ENCODE measurements at places on chromosomes 2 and 18. TPM values are rescaled to one million over a fixed set of nuclear protein-coding genes. Genes with fewer than 3 reads are reported as not detected.

The SLC9A4 gene
- total RNA-seq = under 0.01 TPM

The PDK1 gene
- total RNA-seq = 10.6 TPM

The RGPD4 gene
- not detected for total RNA-seq

The CNTNAP5 gene
- 30.6 TPM for total RNA-seq

The CD28 gene
- 1.2 TPM for total RNA-seq

The MEIS1 gene
- 39.5 TPM for total RNA-seq

The CD8B gene
- not detected for total RNA-seq

The DOK6 gene
- total RNA-seq = 68.1 TPM

The BMP10 gene
- not detected for total RNA-seq

The MYO5B gene
- 9.8 TPM for total RNA-seq

The STPG4 gene
- 0.41 TPM for total RNA-seq

The APCDD1 gene
- total RNA-seq = 10.6 TPM

The ALKAL2 gene
- 2.0 TPM for total RNA-seq

The HJURP gene
- total RNA-seq = 2.0 TPM

The FAP gene
- total RNA-seq = 2.4 TPM

The REG1A gene
- not detected for total RNA-seq

The GPR45 gene
- total RNA-seq = 0.82 TPM

DNA sequence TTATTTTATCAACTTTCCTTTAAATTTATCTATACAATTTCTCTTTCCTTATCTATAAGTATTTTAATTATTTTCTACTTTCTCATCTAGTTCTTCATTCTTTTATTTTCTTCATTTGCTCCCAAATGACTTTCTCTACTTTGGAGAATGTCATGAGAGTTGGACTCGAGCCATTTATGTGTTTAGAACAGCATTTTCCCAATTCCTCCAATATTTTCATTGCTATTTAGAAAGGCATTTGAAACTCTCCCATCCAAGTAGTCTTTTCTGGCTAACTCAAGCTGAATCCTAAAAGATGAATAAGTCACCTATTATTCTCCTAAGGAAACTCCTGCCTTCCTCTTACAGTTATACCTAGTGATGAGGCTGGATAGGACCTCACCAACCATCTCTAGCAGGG is 15.8 kb upstream of the FEZ2 start:
- no peak for DNase-seq

DNA sequence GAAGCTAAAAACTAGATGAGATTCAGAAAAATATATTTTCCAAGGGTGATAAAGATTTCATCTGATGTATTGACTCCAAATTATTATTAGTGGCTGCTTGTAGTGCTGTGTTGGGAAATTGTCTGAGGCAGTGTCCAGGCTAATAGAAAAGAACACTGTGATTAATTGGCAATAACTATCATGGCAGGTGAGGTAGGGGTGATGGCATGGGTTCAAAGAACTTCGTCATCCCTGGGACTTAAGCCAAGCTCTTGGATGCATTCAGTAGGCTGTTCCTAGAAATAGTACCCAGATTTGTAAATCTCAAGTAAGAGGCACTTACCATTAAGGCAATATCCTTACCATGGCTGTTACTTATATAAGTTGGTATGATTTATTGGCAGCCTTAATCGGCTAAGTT is 13.2 kb upstream of the RAPGEF4 start:
- no peak for DNase-seq

GRCh38 chr2:201915446-201915845 is 109.1 kb downstream of the CDK15 start:
- DNase-seq = no peak

- no peak for DNase-seq
Measured at GRCh38 chr2:152820048-152820447, 101.6 kb downstream of the ARL6IP6 start.

DNA sequence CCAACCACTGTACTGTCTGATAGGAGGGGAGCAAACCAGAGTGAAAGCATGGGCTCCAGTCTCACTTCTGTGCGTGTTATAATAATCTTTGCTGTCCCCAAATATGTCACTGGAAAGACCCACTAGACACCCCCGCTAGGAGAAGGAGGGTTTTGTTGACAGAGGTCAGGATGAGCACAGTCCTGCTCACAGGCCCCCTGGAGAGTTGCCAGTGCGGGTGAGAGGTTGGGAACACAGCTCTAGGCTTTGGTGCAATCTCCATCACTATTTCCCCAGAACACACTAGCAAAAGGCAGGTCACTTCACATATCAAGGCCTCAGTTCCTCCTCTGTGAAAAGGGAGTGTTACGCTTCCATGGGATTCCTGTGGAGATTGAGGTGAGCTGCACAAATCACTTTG is 9.7 kb downstream of the XDH start:
- no peak for DNase-seq

- no peak for DNase-seq
Measured at GRCh38 chr18:76708071-76708721, 114.2 kb upstream of the ZNF236 start.

DNA sequence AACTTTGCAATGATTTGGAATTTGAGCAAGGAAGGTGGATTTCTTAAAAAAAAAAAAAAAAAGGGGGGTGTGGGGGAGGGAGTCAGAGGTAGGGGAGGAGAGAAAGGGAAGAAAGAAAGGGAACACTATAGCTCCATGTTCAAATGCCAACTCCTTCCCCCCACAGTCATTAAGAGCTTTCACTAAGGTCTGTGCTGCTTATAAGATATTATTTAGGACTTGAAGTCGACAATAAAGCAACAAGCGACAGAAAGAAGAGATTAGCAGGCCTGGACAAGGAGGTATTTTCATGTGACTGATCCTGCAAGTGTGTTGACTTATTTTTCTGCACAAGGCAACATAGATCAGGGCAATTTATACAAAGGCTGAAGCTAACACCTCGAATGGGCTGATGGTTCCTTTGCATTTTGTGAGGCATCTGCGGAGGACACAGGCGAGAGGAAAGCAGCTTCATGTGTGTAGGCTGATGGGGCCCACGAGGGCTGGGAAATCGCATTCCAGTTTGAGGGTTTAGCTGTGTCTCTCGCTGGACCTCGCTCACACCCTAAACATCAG is 382.0 kb downstream of the SOX11 start:
- no peak for DNase-seq

- DNase-seq = no peak
Measured at GRCh38 chr2:9002637-9003365, 683 bp downstream of the MBOAT2 start.

- no peak for DNase-seq
Measured at GRCh38 chr2:11683966-11684365, 14.0 kb upstream of the NTSR2 start.

DNA sequence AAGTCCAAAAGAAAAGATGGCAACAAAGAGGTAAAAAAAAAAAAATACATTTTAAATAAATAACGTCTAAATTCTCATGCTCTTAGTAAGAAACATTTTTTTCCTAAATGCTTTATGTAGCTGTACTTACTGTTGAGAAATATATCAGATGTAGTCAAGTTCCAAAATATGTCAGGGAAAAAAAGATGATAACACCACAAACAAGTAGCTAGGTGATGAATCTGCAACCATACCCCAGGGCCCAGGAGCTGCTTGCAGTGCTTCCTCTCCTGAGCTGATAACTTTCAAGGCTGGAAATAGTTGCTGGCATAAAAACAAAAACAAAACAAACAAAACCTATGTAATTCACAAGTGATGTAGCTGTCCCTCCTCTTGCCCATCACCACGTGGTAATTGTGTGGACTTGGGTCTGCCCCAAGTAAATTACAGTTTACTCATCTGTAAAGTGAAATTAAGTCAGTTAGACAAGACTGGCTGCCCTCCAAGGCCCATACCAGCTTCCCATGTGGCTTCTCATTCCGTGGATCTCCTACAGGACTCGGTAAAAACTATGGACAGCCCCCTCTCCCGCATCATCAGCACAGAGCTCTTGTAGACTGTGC is 82.6 kb downstream of the SP100 start:
- DNase-seq = no peak

GRCh38 chr2:57126410-57126809 is 920.2 kb upstream of the VRK2 start:
- DNase-seq = no peak

GRCh38 chr2:222523783-222524544 is 99.6 kb downstream of the SGPP2 start:
- no peak for DNase-seq

DNA sequence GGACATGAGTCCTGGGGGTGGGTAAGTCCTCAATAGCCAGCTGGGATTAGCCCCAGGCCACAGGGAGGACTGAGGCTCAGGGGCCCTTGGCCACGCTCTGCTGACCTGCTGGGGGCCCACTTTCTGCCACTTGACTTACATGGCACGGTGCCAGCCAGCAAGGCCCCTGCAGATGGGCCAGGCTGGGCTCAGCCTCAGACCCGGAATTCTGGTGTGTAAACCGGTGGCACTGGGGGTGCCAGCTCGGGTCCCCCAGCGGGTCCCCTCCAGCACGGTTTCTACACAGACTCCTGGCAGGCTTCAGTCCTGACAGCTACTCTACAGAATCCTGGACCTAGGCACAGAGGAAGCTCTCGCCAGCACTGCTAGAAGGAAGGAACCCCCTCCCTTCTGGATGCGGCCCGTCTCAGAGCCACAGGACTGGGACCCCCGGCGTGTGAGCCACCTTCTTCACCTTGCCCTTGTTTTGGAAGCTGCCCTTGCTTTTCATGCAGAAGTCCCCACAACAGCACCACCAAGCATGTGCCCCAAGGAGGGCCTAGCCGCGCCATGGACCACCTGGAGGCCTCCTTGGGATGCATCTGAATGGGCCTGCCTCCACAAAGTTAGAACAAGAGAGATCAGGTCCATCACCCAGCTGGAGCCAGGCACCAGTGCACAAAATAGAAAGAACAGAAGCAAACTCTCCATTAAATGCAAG is 8.0 kb downstream of the HDAC4 start:
- DNase-seq = no peak

GRCh38 chr2:239803766-239804115 is 221.4 kb downstream of the NDUFA10 start:
- DNase-seq = no peak

GRCh38 chr2:99217929-99218501 is 37.0 kb downstream of the MRPL30 start:
- no peak for DNase-seq

DNA sequence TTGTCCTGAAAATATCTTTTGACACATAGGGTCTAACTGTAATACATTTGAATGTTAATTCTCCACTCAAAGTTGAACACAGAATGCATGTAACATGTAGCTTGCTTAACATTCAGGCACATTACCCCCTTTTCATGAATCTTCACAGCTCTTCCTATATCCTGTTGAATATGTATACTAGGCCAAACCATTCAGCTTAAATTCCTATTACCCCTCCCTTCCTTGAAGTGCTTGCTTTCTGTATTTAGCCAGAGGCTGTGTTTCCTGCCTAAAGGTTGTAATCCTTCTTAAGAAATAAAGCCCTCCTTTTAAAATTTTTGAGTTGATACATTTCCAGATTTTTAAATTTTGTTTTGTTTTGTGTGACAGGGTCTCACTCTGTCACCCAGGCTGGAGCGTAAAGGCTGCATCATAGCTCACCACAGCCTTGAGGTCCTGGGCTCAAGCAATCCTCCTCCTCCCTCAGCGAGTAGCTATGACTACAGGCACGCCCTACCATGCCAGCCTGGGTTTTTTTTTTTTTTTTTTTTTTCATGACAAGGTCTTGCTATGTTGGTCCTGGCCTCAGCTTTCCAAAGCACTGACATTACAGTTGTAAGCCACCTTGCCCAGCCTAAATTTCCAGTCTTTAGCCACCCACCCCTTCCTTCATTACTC is 357.6 kb downstream of the DSC3 start:
- no peak for DNase-seq

DNA sequence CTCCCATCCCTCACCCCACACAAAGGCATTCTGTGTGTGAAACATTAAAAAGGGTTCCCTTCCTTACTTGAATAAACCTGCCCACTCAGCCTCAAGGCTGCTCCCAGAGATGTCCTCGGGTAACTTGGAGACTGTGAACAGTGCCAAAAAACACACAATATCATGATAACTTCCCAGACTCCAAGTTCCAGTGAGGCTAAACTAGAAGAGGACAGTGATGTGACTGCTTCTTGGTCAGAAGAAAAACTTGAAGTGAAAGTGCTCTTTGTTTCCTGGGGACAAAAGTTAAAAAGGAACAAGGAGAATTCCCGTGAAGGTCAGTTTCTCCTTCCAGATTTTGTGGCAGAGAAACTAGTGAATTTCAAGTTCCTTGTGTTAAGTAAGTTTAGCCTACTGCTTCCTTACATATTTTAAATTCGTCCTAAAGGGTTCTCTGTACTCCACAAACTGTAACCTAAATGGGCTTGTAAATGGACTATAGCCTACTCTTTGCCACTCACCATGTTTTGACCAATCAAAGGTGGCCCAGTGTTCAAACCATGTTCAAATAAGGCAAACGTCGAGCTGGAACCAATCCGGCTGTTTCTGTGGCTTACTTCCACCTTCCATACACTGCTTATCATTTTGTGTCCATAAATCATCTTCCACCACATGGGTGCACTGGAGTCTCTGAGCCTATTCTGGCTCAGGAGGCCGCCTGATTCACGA is 20.4 kb downstream of the TPRKB start:
- no peak for DNase-seq

GRCh38 chr18:64273724-64274123 is 124.8 kb upstream of the LINC00305 start:
- DNase-seq = no peak

GRCh38 chr18:26190506-26190905 is 35.7 kb upstream of the TAF4B start:
- no peak for DNase-seq

GRCh38 chr18:48138660-48139430 is 208.4 kb upstream of the SMAD2 start:
- DNase-seq = no peak

- DNase-seq = no peak
Measured at GRCh38 chr2:8525582-8526402, 156.1 kb upstream of the ID2 start.

- DNase-seq = no peak
Measured at GRCh38 chr2:3023531-3023930, 354.1 kb downstream of the EIPR1 start.

- DNase-seq = no peak
Measured at GRCh38 chr2:25339791-25340180, 1.9 kb downstream of the DNMT3A start.

DNA sequence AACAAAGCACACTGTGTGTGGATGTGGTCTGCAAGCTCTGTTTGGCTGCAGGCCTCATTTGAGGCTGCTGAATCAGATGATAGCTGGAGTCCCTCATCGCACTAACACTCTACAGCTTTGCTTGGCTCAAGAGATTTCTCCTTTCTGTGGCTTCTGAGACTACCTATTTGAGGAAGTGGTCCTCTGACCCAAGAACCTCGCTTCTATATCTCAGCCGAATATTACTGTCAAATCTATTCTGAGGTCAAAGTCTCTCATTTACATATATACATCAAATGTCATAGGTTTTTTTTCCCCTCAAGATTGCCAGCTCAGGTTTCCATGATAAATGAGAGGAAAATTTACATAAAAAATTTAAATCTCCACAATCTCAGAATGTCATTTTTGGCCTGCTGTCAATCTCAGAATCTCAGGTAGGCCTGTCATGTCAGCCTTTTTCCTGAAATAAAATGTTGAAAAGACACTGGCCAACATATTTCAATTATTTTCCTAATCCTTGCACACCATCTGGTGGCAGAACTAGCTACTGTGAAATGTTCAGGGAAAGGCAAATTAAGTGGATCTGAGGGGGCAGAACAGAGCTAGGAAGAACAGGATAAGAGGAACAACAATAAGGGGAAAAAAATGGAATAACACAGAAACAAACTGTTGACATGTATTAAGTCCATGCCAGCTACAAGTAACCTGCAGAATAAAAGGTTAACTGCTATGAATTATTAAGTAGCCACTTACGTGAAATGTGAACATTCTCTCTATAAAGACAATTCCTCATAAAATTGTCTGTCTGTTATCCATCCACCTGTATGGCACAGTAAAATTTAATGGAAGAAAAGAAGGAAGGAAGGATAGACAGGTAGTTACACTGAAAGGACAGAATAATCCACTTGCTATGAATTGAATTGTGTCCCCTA is 39.3 kb downstream of the AP1S3 start:
- peak; percentile 38 for DNase-seq
